ENCODE measurements at places on chromosomes 1 and 21.

- ATAC-seq, result no peak
These were observed 16.5 kb downstream of the SOD1 start for GRCh38 chr21:31675960-31676359.

- no peak for ATAC-seq
These were observed 21.2 kb upstream of the SYCP1 start for GRCh38 chr1:114833421-114833820.

DNA sequence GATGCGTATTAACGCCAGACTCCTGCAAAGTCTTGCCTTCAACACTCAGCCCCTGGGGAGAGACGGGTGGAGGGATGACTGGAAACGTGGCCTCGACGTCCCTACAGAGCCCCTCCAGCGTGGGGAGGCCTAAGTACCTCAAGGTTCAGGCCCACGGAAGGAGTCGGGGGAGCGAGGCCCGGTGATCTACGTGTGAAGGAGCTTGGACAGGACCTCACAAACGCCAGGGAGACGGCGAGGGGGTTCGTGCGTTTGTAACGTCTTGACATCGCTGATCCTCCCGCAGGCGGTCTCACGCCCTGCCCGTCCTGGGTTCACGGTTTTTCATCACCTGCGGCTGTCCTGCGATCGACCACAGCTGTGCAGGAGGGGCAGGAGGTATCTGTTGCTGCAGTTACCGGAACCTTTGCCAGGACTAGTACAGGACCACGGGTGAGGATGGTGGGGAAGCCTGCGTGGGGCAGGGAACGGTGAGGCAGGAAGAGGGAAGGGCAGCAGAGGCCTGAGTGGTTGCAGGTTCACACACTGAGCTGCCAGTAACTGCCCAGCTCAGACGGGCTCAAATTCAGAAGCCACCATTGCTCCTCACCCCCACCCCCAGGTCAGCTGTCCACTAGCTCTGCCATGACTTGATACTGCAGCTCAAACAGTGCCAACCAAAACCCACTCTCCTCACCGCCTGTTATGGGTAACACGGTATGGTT lies 889 bp upstream of the CCNL2 start:
- ATAC-seq, result no peak

- ATAC-seq, result no peak
These were observed 129.5 kb upstream of the PRMT6 start for GRCh38 chr1:106926803-106927582.

DNA sequence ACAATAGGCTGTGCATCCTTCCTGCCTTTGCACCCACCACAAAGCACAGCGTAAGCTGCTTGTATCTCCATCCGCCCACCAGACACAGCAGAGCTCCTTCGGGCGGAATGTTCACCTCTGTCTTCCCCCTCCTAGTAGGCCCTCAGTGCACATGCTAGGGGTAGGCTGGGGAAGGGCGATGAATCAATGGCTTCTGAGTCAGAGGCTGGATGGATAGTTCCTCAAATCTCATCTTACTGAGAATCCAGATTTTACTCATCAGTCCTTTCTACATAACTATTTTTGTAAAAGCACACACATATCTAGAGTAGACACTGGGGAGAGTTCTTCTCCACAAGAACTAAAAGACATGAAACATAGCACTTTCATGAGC lies 73.8 kb downstream of the BCAR3 start:
- ATAC-seq, result peak; percentile 91

DNA sequence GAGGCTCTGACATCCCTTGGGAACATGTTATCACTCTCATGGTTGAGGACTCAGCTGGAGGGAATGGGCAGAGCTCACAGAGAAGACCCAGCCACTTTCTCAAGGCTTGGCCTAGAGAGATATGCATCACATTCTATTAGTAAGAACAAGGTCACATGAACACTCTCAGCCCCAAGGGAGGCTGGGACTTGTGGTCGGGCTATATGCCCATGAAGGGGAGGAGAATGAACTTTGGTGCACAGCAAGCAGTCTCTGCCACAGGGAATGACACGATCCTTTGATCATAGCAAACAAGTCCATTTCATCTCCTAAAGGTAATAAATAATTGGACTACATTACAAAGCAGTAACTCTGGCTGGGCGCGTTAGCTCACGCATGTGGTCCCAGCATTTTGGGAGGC lies 105.7 kb downstream of the SYF2 start:
- no peak for ATAC-seq

GRCh38 chr1:159979257-159979656 lies 25.2 kb upstream of the SLAMF9 start:
- ATAC-seq, result no peak

DNA sequence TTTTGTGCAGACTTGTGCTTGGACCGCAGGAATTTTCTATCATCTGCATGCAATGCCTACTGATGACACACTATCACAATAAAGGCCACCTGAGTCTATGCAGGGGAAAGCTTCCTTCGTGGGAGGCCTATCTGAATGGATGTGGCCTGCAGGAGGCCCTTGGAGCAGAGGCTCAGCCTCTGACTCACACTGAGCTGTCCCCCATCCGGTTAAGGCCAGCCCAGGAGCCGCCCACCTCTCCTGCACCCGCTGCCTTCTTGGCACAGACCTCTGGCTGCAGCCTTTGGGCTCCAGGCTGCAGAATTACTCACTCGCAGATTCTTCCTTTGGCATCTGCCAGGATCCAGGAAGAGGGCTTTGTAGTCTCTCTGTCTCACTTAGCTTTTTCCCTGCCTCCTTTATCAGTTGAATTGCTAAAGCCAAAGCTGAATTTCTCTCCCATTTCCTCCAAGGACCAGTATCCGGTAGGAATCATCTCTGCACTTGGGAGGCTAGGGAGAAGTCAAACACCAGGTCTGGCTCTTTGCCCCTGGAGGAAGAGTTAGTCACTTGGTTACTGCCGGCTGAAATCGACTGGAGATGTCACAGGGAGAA lies 65.1 kb upstream of the JUN start:
- ATAC-seq, result no peak

GRCh38 chr1:192342842-192343241 lies 26.1 kb downstream of the RGS21 start:
- no peak for ATAC-seq

DNA sequence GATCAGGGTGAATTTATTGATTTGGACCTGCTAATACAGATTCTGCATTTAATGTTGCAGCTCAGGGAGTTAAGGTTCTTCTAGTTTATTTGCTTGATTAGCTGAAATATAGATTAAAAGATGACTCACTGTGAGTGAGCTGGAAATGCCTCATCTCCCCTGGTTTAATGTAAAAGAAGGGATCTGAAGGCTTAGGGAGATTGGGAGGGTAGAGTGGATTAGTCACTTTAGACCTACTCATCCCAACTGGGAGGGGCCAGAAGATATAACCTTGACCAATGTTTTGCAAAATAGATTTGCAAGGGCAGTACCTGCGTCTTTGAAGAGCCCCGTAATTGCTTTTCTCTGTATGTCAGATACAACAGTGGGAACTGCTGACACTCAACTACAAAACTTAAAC lies 922.8 kb upstream of the ADGRL4 start:
- ATAC-seq, result no peak

- ATAC-seq, result no peak
These were observed 151.7 kb downstream of the NR5A2 start for GRCh38 chr1:200179126-200179780.

DNA sequence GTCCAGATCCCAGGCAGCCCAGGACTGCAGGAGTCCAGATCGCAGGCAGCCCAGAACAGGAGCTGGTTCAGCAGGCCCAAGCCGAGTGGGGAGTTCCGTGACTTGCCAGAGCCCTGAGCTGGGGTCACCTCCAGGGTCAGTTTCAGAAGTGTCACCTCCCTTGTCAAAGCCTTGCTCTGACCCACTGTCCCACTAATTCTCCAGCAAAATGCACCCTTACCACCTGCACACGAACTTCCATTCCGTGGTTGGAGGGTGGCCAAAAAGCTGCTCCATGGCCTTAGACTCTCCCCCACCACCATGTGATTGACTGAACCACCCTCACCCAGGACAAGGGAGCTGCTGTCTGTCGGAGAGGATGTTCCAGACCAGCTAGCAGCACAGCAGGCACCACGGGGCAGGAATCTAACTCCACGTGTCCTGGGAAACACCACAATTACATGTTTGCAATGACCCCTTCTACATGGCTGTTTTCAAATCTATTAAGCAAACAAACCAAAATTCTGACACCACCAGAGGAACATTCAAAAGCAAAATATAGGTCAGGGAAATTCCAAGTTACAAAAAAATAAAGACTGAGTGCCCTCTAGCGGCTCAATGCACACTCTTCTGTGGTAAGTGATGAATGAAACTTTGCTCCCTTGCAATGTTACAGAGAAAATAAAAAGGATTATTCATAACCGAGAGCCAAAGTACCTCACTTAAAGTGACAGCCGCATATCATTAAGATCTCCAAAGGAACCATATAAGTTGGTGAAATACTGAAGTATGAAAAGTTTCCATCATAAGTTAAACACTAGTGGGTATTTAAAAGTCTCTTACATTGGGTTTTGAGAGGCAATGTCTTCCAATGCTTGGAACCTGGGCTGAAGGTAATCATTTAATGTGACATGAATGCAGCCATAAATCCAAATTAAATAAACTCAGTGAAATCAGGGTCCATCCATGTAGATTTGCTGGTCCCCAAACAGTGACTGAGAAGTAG lies 76.3 kb downstream of the NPHP4 start:
- ATAC-seq, result peak; percentile 76

DNA sequence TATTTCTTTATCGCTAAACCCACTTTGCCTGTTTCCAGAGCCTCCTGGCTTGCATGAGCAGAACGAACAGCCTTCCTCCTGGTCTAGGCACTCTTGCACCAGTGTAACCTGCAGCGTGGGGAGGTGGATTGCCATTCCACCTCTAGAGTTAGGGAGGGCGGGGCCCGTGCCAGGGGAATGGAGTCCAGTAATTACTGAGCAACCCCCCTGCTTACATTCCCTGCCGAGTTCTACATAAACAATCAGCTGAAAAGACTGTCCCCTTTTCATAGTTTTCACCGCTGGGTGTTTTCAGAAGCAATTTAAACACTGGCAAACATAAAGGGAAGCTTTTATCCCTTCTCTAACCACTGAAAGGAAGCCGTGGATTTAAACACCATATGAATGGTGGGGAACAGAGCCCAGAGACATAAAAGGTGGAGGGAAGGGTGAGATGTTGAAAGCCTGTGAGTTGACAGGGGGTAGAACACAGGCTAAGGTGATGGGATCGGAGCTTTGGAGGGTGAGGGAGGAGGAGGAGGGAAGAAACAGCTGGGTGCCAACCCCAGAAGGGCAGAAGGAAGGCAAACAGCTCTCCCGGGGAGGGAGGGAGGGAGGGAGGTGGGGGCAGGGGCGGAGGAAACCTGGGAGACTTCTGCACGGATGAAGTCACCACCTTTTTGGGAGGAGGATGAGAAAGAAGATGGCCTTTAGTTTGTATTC lies 68.0 kb upstream of the WDR26 start:
- no peak for ATAC-seq

Measured in activated CD4-positive, CD25-positive, alpha-beta regulatory T cell treated with anti-CD3 and anti-CD28 coated beads, Interleukin-2, amount 50 U/mL, for 24 hours (primary cell).